ENCODE measurements at places on chromosomes 4 and X. TPM values are rescaled to one million over a fixed set of nuclear protein-coding genes. Genes with fewer than 3 reads are reported as not detected.

The CCKAR gene
- total RNA-seq = not detected

The MXRA5 gene
- not detected for total RNA-seq

The FGF13 gene
- 36.5 TPM for total RNA-seq

The HAND2 gene
- 22.7 TPM for total RNA-seq

The AGTR2 gene
- total RNA-seq = not detected

The FRG2 gene
- 67.1 TPM for total RNA-seq

The TMPRSS11A gene
- not detected for total RNA-seq

The AADAT gene
- total RNA-seq = 5.4 TPM

The GNRHR gene
- total RNA-seq = not detected

The PTPN13 gene
- total RNA-seq = 107 TPM

The USP17L28 gene
- total RNA-seq = not detected

The CTSO gene
- 1.4 TPM for total RNA-seq

The ADH1A gene
- total RNA-seq = not detected

The IRAK1 gene
- total RNA-seq = 118 TPM

The PCDH7 gene
- 224 TPM for total RNA-seq

The ZRSR2 gene
- total RNA-seq = 16.1 TPM

The ETDA gene
- total RNA-seq = not detected

The LUZP4 gene
- not detected for total RNA-seq

The HSD17B13 gene
- total RNA-seq = not detected

The L1CAM gene
- total RNA-seq = 0.64 TPM

The ARAP2 gene
- 0.20 TPM for total RNA-seq

The RHOXF1 gene
- not detected for total RNA-seq

The XAGE1A gene
- total RNA-seq = 36.9 TPM

The STARD8 gene
- 0.11 TPM for total RNA-seq

The SSX4 gene
- not detected for total RNA-seq

The USP51 gene
- total RNA-seq = 1.4 TPM

The SLC2A9 gene
- total RNA-seq = not detected

The GPRASP1 gene
- 3.7 TPM for total RNA-seq

All from A673 (cell line).